ENCODE measurements at places on chromosomes 16 and 17. TPM values are rescaled to one million over a fixed set of nuclear protein-coding genes. Genes with fewer than 3 reads are reported as not detected.

The KCTD11 gene
- total RNA-seq, result 17.7 TPM

The CACNG3 gene
- not detected for total RNA-seq

DNA sequence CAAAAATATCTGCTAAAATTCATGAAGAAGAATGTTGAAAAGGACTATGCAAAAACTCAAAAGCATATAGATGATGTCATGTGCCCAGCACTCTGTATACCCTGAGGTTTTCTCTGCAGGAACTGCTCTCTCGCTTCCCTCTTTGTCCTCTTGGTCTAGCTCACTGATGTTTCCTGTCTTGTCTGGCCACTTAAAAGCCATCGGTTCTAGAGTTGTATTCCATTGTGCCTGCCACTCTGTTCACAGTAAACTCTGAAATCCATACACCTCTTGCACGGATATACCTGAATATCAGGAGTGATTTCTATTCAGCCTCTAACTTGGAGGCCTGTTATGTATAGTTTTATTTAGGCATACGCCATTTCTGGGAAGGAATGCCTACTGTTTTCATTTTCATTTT is 101.0 kb upstream of the CNTNAP4 start:
- H3K4me3 ChIP-seq, result no peak overlapping the region
- no peak for DNase-seq
- no peaks in the 10 kb centered on the region for H3K27me3 ChIP-seq
- no peaks in the 10 kb centered on the region for H3K4me1 ChIP-seq

DNA sequence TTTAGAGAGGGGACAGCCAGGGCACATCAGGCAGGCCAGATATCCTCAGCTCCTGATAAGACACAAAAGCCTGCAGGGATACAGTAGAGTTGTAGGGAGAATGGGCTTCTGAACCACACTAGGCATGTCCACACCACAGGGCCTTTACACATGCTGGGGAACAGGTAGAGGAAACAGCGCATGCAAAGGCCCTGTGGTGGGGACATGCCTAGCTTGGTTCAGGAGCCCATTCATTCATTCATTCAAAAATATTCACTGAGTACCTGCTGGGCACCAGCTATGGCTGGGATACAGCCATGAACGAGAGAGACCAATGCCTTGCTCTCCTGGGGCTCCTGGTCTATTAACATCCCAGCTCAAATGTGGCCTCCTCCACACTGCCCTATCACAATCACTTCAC is 4.4 kb downstream of the CPNE2 start:
- peaks cover 10% of the 10 kb centered on the region for H3K4me1 ChIP-seq
- no peak overlapping the region for H3K27ac ChIP-seq
- no peak for DNase-seq
- no peak overlapping the region for H3K4me3 ChIP-seq
- no peaks in the 10 kb centered on the region for H3K27me3 ChIP-seq
- peaks cover 2% of the 10 kb centered on the region for H3K36me3 ChIP-seq

DNA sequence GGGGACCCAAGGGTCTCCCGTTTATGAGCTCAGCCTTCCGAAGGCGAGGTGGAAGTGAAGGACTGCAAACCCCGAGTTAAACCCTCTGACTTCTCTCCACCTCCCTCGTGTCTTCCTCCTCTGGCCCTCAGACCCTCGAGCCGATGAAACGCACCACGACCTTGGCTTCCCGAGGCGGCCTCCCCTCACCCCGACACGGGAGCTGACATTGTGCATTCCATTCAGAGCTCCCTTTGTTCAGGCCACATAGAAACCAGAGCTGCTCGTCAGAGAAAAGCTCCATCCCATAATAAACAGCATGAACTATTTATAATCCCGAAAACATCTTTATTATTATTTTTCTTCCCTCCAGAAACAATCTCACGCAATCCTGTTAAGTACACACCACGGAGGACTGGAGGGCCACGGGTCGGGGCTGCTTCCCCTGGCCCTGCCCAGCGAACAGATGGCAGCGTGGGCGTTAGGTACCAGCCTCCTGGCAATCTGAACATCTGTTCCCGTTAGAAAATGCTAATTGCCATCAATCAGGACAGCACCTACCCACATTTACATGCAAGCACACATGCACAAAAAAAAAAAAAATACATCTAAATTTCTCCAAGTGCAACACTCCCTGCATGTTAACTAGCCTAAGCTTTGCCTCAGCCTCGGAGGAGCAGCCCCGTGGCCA is 145.7 kb downstream of the RBFOX3 start:
- H3K27me3 ChIP-seq, result peaks cover 53% of the 10 kb centered on the region
- no peak overlapping the region for H3K4me3 ChIP-seq
- no peaks in the 10 kb centered on the region for H3K4me1 ChIP-seq
- H3K36me3 ChIP-seq, result no peaks in the 10 kb centered on the region
- no peak overlapping the region for H3K27ac ChIP-seq

The KCNJ2 gene
- total RNA-seq, result 26.8 TPM

Measured in mesothelial cell of epicardium (in vitro differentiated cells).